ENCODE measurements at places on chromosomes 6 and 20.

- no peak for DNase-seq
Observed at GRCh38 chr6:170297576-170298330, 6.9 kb upstream of the DLL1 start.

GRCh38 chr6:28943223-28943556 is 19.4 kb upstream of the TRIM27 start:
- no peak for DNase-seq

GRCh38 chr6:167757821-167758220 is 68.9 kb upstream of the AFDN start:
- DNase-seq, result no peak

GRCh38 chr6:38220069-38220723 is 400.7 kb downstream of the ZFAND3 start:
- DNase-seq, result no peak

DNA sequence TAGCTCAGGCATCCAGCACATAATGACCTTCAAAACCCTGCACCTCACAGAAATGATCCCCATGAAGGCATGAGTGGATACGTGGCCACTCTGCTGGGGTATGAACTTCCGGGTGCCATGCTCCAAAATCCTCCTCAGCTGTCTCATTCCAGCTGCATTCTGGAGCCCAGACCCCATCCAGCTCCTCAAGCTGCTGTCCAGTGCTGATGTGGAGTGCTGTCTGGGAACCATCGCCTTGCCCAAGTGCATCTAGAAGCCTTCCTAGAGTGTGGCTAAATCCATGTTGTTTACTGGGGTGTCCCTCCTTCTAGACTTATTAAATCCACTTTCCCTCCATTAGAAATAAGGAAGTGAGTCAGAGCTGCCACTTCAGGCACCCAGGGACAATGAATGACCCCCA is 130.8 kb upstream of the PTPRT start:
- DNase-seq, result no peak

GRCh38 chr6:46040288-46040687 is 24.6 kb upstream of the CLIC5 start:
- DNase-seq, result no peak

GRCh38 chr20:57679113-57679512 is 30.7 kb downstream of the PMEPA1 start:
- DNase-seq, result no peak

GRCh38 chr20:64198347-64198746 is 34.1 kb downstream of the MYT1 start:
- DNase-seq, result no peak

- no peak for DNase-seq
Observed at GRCh38 chr6:31556307-31556706, 8.9 kb downstream of the NFKBIL1 start.

DNA sequence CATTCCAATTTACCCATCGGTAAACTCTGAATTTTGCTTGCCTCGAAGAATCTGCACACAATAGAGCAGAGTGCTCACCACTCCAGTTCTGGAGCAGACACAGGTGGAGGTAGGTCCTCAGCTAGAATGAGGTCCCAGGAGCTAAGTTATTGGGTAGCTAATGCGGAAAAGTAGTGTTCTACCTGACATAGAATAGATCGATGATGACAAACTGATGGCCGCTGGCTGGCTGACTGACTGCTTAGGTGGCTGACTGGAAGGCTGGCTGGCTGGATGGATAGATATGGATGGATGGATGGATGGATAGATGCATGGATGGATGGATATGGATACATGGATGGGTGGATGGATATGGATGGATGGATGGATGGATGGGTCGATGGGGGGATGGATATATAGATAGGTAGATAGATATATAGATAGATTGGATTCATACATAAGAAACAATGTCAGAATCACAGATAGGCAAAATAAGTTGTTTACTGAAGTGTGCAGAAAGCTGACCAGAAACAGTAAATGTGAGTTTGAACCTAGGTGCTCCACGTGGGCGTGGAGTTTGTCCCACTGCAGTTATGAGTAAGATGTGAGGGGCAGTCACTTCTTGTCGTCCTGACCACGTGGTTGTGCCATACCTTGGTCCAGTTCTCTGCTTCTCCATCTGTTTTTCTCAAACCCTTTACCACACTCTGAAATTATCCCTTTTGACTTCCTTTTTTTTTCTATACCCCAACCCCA is 62.1 kb downstream of the TBXT start:
- no peak for DNase-seq

- DNase-seq, result no peak
Observed at GRCh38 chr6:106257195-106257594, 68.4 kb downstream of the ATG5 start.

All from activated CD8-positive, alpha-beta memory T cell treated with anti-CD3 and anti-CD28 coated beads for 48 hours (primary cell).